ENCODE measurements at places on chromosomes 6 and 20.

GRCh38 chr6:116564921-116565872, 6.1 kb upstream of the RWDD1 start:
- DNase-seq: peak; percentile 17

DNA sequence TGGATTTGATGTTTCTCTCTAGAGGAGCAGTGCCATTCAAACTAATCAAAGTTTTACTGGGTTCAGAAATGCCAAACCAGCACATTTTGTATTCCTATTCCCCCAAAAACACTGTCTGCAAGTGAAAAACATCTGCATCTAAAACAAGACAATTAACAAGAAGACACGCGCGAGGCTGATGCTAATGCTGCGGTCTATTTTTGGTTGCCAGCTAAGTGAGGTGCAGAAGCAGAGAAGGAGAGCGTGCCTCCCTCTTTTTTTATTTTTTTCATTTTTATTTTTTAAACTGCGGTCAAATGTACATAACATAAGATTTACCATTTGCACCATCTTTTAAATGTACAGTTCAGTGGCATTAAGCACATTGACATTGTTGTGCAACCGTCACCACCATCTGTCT, 641.1 kb downstream of the DHX35 start:
- no peak for DNase-seq

- DNase-seq: no peak
Observed at GRCh38 chr6:33161354-33162331, 30.6 kb downstream of the COL11A2 start.

GRCh38 chr6:41441598-41442351, 104.4 kb upstream of the FOXP4 start:
- no peak for DNase-seq

GRCh38 chr20:2301164-2301622, 5.4 kb downstream of the TGM3 start:
- no peak for DNase-seq

Measured in cerebellar nuclear complex (tissue), 1 donor.